Naive B cell (primary cell): ENCODE measurements at places on chromosomes 5 and 9. TPM values are rescaled to one million over a fixed set of nuclear protein-coding genes. Genes with fewer than 3 reads are reported as not detected.
A peak's percentile ranks its signal among the peaks of the same experiment; 100 is the strongest.

The PCDHGA1 gene
- not detected for polyA plus RNA-seq

The ZNF879 gene
- polyA plus RNA-seq: 6.5 TPM

- no peak for DNase-seq
Measured at GRCh38 chr5:33242277-33242676, 198.5 kb upstream of the TARS1 start.

The PHF24 gene
- polyA plus RNA-seq: not detected

DNA sequence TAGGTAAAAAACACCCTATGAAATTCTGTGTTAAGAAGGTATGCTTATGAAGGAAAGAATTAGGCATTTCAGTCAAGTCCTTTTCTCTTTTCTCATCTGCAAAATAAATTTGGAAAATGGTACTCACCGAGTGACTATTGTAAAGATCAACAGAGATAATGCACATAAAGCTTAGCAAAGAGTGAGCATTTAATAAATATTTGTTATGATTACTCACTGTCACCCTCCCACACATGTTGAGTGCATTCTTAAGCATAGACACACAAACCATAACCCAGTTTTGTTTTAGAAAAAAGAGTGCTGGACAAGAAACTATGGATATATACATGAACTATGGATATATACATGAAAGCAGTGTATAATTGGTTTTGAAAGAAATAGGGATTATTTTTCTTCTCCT is 54.7 kb upstream of the PRLR start:
- no peak overlapping the region for H3K27ac ChIP-seq
- peaks cover 5% of the 10 kb centered on the region for H3K27me3 ChIP-seq
- H3K4me1 ChIP-seq: no peaks in the 10 kb centered on the region
- H3K4me3 ChIP-seq: no peak overlapping the region
- H3K36me3 ChIP-seq: no peaks in the 10 kb centered on the region
- no peak for DNase-seq

The EGFLAM gene
- polyA plus RNA-seq: not detected

The AK1 gene
- not detected for polyA plus RNA-seq

GRCh38 chr5:150488519-150489359 is 19.2 kb upstream of the NDST1 start:
- no peaks in the 10 kb centered on the region for H3K27me3 ChIP-seq
- peak overlapping the region; percentile 21 for H3K27ac ChIP-seq
- H3K4me1 ChIP-seq: peaks cover 51% of the 10 kb centered on the region
- H3K4me3 ChIP-seq: peak overlapping the region; percentile 77
- no peak for DNase-seq

DNA sequence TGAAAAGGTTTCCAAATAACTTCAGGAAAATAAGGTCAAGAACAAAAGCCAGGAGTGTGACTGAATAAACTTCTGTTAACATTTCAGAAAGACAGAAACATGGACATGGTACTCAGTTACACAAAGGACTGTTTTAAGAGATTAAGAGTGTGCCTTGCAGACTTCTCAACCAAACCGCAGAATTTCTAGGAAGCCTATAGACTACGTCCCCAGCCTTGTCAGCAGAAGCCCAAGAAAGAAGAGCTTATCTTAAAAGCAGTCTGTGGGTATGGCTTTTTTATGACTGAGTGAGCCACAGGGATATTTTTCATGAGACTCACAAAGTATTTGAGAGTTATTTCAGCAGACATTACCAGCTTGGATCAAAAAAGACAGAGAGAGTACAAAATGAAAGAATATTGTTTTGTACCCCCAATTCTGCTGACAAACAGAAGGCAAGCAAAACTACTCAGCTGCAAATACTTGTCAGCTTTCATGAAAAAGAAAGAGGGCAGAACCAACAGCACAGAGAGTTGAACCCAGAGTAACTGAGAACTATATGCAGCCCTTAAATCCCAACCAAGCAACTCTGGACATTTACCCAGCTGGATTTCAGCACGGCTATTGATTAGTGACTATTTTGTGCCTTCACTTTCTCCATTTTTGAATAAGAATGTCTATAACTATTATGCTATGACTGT is 711.0 kb upstream of the CTNND2 start:
- H3K4me3 ChIP-seq: no peak overlapping the region
- no peaks in the 10 kb centered on the region for H3K4me1 ChIP-seq
- DNase-seq: no peak
- no peaks in the 10 kb centered on the region for H3K36me3 ChIP-seq

DNA sequence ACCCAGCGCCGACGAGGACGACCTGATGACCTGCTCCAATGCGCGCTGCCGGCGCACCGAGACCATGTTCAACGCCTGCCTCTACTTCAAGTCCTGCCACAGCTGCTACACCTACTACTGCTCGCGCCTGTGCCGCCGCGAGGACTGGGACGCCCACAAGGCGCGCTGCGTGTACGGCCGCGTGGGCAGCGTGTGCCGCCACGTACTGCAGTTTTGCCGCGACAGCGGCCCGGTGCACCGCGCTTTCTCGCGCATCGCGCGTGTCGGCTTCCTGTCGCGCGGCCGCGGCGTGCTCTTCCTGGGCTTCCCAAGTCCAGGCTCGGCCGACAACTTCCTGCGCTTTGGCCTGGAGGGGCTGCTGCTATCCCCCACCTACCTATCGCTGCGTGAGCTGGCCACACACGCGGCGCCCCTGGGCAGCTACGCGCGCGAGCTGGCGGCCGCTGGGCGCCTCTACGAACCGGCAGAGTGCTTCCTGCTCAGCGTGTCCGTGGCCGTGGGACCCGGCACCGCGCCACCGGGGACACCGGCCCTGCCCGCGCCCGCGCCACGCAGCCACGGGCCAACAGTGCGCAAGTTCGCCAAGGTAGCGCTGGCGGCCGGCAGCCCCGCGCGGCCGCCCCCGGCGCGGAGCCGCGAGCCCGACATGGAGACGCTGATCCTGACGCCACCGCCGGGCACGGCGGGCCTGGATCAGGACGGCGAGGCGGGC is 2.7 kb upstream of the PHPT1 start:
- no peak overlapping the region for H3K27ac ChIP-seq
- peaks cover 21% of the 10 kb centered on the region for H3K4me1 ChIP-seq
- no peak for DNase-seq
- no peak overlapping the region for H3K4me3 ChIP-seq
- no peaks in the 10 kb centered on the region for H3K36me3 ChIP-seq

- no peaks in the 10 kb centered on the region for H3K36me3 ChIP-seq
- H3K4me3 ChIP-seq: no peak overlapping the region
- peaks cover 23% of the 10 kb centered on the region for H3K27me3 ChIP-seq
- peaks cover 26% of the 10 kb centered on the region for H3K4me1 ChIP-seq
- H3K27ac ChIP-seq: no peak overlapping the region
Measured at GRCh38 chr5:95735406-95735805, 4.3 kb downstream of the RHOBTB3 start.

The CBY3 gene
- not detected for polyA plus RNA-seq

The RNF44 gene
- polyA plus RNA-seq: 3.4 TPM

- H3K27ac ChIP-seq: peak within 1 kb of the TSS; percentile 86
- peaks cover 6% of the 10 kb centered on the region for H3K36me3 ChIP-seq
- H3K4me3 ChIP-seq: peak within 1 kb of the TSS; percentile 96
- peaks cover 46% of the 10 kb centered on the region for H3K4me1 ChIP-seq
Measured at GRCh38 chr9:35812025-35812602, at the start of gene SPAG8. SPAG8 (minus strand) TSS chr9:35812262; CDS start chr9:35812147, 115 bp downstream.

The C9orf50 gene
- polyA plus RNA-seq: not detected

DNA sequence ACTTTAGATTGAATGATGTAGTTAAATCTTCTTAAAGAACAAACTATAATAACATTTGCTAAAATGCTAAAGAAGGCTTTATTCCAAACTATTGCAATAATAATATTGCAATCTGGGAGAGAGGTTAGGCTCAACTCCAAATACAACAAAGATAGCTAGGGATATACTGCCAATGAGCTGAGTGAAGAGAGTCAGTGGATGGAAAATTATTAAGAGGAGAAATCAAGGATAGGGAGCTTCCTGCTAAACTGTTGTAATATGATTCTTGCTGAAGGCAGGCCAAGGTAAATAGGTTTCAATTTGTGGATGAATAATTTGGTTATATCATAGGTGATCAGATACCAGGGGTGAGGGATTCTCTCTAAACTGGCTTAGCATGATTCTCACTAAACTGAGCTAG is 1651.5 kb downstream of the EFNA5 start:
- no peaks in the 10 kb centered on the region for H3K36me3 ChIP-seq
- H3K4me3 ChIP-seq: no peak overlapping the region
- no peaks in the 10 kb centered on the region for H3K4me1 ChIP-seq
- no peaks in the 10 kb centered on the region for H3K27me3 ChIP-seq
- DNase-seq: no peak
- no peak overlapping the region for H3K27ac ChIP-seq

- peaks cover 80% of the 10 kb centered on the region for H3K4me1 ChIP-seq
- peaks cover 12% of the 10 kb centered on the region for H3K36me3 ChIP-seq
- H3K27me3 ChIP-seq: no peaks in the 10 kb centered on the region
- DNase-seq: no peak
- peak overlapping the region; percentile 64 for H3K4me3 ChIP-seq
Measured at GRCh38 chr5:80189701-80190100, 66.1 kb downstream of the SERINC5 start.

- no peak for DNase-seq
- H3K27ac ChIP-seq: no peak overlapping the region
- no peaks in the 10 kb centered on the region for H3K4me1 ChIP-seq
- no peaks in the 10 kb centered on the region for H3K36me3 ChIP-seq
- no peak overlapping the region for H3K4me3 ChIP-seq
Measured at GRCh38 chr9:4421847-4422246, 68.4 kb upstream of the SLC1A1 start.

GRCh38 chr9:16192403-16193017 is 639.7 kb downstream of the CCDC171 start:
- peaks cover 12% of the 10 kb centered on the region for H3K27me3 ChIP-seq
- no peaks in the 10 kb centered on the region for H3K36me3 ChIP-seq
- no peaks in the 10 kb centered on the region for H3K4me1 ChIP-seq
- H3K27ac ChIP-seq: no peak overlapping the region

DNA sequence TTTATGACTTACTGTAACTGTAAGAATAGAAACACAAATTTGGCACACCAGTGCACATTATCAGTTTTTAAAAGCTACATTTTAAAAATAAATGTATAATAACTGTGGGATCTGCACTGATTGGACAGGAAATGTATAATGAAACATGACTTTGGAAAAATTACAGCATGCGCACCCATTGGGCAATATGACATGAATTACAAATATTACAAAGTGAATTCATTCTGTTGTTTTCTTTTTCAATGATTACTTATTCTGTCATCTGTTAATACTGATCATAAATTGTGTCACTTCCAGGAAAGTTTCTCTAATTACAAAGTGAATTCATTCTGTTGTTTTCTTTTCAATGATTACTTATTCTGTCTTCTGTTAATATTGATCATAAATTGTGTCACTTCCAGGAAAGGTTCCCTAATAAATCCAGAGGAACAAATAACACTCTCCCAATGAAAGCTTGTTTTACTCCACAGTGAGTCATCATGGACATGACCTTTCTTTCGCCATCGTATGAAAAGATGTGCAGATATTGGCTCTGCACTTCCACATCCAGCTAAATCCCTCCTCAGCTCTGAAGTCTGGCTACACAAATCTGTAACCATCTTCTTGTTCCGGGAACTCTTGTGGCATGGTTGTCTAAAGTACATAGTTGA is 297.0 kb upstream of the HAPLN1 start:
- no peak for DNase-seq
- H3K27me3 ChIP-seq: no peaks in the 10 kb centered on the region
- no peak overlapping the region for H3K27ac ChIP-seq

DNA sequence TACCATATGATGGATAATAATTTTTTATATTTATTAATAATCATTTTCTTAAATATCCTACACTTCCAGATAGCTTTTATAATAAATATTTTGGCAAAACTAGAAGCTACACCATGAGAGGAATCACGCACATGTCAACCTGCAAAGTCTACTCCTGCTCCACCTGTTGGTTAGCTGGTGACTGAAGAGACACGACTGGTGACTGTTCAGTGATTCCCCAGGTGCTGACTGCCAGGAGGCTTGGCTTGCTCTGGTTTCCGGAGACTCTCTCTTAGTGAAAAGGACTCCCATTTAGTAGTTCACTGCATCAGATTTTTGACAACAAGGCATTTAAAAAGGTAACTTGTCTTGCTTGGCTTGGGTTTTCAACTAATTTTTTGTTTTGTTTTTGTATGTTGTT is 20.9 kb downstream of the GZMA start:
- no peak for DNase-seq
- H3K36me3 ChIP-seq: no peaks in the 10 kb centered on the region
- H3K27me3 ChIP-seq: no peaks in the 10 kb centered on the region
- no peaks in the 10 kb centered on the region for H3K4me1 ChIP-seq
- no peak overlapping the region for H3K27ac ChIP-seq

GRCh38 chr9:112556497-112557442 is 70.1 kb downstream of the KIAA1958 start:
- peaks cover 3% of the 10 kb centered on the region for H3K4me1 ChIP-seq
- no peak for DNase-seq
- H3K27ac ChIP-seq: no peak overlapping the region
- no peak overlapping the region for H3K4me3 ChIP-seq

DNA sequence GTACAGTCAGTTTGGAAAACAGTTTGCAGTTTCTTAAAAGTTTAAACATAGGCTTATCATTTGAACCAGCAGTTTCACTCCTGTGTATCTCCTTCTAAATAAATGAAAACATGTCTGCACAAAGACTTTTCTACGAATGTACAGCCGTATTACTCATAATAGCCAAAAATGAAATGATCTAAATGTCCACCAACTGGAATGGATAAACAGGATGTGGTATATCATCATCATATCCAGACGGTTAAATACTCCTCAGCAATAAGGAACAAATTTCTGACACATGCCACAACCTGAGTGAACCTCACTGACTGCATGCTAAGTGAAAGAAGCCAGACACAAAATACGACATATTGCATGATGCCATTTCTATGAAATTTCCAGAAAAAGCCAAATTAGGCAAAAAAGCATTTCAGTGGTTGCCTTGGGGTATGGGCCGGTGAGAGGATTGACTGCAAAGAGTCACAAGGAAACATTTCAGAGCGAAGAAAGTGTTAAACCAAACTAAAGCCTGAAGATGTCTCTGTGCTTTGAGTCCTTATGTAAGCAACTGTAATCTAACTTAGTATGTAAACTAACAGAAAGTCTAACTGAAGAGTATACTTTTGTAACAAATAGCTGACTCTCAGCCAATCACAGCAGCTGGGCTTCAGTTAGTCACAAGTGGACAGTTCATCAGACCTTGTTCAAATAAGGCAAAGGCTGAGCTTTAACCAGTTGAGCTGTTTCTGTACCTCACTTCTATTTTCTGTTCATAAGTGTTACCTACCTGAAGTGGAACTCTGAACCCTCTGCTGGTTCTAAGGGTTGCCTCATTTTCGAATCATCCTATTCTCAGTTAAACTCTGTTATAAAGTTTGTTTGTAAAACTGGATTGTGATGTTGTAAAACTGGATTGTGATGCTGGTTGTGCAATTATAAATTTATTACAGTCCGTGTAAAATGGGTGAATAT is 65.2 kb downstream of the TRIO start:
- peaks cover 93% of the 10 kb centered on the region for H3K4me1 ChIP-seq
- no peak for DNase-seq
- no peaks in the 10 kb centered on the region for H3K27me3 ChIP-seq
- H3K4me3 ChIP-seq: peak overlapping the region; percentile 61
- H3K27ac ChIP-seq: peak overlapping the region; percentile 60
- H3K36me3 ChIP-seq: no peaks in the 10 kb centered on the region

The ASPN gene
- 0.12 TPM for polyA plus RNA-seq

The IL5 gene
- not detected for polyA plus RNA-seq
